SW480 (cell line): ENCODE measurements at places on chromosomes 1 and 21.
A peak's percentile ranks its signal among the peaks of the same experiment; 100 is the strongest.

GRCh38 chr1:175887521-175887920 lies 144.1 kb upstream of the TNR start:
- no peak for DNase-seq

DNA sequence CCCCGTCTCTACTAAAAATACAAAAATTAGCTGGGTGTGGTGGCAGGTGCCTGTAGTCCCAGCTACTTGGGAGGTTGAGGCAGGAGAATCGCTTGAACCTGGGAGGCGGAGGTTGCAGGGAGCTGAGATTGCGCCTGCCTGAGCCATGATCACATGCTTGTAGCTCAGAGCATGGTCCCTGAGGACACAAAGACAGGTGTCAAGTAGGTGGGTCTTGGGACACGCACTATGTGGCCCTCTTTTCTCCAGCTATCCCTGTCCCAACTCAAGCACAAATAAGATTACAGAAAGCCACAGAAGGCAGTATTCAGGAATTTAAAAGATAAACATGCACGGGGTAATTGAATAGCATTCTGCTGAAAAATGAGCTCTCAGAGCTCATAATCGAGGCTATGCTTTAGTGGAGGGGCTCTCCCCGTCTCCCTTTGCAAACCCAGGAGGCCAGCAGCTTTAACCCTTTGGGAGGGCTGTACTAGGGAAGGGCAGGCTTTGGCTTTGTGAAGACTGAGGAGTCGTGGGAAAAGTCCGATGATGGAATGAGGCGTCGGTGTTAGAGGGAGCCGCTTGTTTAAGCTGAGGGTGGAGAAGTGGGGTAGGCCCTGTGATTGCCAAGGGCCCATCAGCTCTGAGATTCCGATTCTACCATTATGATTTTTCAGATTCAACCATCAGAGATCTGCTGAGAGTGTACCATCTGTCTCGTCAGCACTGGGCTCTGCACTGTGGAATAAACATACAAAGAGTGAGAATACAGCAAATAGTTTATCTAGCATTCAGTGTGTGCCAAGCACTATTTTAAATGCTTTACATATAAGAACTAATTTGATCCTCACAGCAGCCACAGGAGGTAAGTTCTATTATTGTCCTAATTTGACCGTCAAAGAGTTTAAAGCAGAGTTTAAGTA lies 59.7 kb upstream of the CD34 start:
- no peak for DNase-seq

DNA sequence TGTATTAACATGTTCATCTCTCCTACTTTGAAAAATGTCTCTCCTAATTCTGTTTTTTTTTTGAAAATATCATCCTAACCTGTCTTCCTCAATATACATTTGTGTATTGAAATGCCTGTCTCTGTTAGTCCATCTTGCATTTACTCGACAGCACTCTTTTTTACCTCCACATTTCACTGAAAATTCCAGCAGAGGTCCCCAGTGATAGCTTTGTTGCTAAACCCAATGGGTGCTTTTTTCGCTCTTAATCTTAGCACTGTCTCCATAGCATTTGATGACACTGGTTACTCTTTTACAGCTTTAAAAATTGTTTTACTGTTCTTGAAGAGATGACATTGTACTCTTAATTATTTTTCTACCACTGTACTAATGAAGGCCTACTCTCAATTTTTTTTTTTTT lies 10.8 kb downstream of the OSBPL9 start:
- DNase-seq: peak; percentile 18

GRCh38 chr1:55712148-55712547 lies 497.0 kb upstream of the USP24 start:
- peak; percentile 53 for DNase-seq

- DNase-seq: no peak
Observed at GRCh38 chr1:109912873-109913272, 2.2 kb downstream of the CSF1 start.

GRCh38 chr1:211330282-211330936 lies 3.8 kb downstream of the TRAF5 start:
- DNase-seq: no peak

GRCh38 chr1:27473755-27474154 lies 16.2 kb downstream of the WASF2 start:
- DNase-seq: no peak

DNA sequence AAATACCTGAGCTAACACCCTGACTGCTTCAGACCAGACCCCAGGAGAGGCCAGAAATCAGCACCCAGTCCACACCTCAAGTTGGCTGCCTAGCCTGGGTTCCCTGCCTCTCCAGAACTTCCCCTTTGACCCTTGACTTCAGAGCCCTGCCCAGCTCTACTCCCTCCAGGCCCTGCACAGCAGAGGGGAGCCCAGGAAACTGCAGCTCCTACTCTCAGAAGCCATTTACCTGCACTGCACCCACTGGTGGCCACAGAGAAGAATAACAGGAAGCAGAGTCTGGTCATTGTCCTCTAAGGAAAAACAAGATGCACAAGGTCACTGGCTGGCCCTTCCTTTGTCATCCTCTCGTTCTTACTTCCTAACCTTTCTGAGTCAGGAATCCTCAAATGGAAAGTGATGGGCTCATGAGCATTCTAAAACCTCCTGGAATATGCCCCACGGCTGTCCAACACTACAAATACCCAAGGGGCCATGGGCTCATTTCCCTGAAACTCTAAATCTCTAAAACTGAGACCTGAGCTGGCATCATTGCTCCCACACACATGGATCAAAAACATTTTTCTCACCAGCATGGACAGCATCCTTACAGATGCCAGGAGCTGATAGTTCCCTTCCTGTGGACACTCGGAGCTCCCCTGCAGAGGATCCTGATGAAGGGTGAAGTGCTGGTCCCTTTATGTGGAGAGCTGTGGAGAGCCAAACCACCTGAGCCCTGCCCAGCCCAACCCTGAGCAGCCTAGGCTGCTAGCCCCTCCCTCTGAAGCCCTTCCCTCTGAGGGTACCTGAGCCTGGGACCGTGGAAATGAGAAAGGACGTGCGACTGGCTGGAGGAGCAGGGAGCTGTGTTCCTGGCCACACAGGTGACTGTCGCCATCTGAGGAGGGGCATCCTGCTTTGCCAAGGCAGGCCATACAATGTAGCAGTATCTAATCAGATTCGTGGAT lies at the start of gene ITLN2:
Gene ITLN2 (minus strand): TSS at position 652 of the 947 bp plus-strand sequence. CDS start 68 bp downstream, at position 584.
- DNase-seq: peak; percentile 68

GRCh38 chr1:180617774-180618395 lies 13.9 kb upstream of the XPR1 start:
- DNase-seq: no peak
